ENCODE measurements at places on chromosomes 4 and X. TPM values are rescaled to one million over a fixed set of nuclear protein-coding genes. Genes with fewer than 3 reads are reported as not detected.

The PCYT1B gene
- 6.3 TPM for total RNA-seq

The PFKFB1 gene
- total RNA-seq: not detected

The ARX gene
- not detected for total RNA-seq

The GAGE1 gene
- total RNA-seq: not detected

The PNMA5 gene
- not detected for total RNA-seq

The SPP1 gene
- 217 TPM for total RNA-seq

The HSD17B11 gene
- 32.8 TPM for total RNA-seq

The RPS6KA6 gene
- 8.5 TPM for total RNA-seq

The RHOH gene
- total RNA-seq: not detected

The ATP11C gene
- total RNA-seq: 20.1 TPM

DNA sequence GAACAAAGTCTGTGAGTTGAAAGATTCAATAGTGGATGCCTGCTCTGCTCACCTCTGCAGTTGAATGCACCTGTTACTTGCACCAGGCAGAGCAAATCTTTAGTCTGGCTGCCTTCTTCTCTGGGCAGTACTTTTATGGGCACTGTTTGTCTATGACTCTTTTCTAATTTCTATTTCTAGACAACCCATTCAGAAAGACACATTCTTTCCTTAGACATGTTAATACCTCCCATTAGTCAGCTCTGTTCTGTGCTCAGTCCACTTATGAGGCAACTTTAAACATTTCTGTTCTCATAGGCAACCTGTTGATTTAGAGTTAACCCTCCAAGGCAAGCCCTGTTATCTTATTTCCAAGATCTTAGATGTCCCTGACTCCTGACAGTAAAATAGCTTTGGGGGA, 108.9 kb downstream of the SYNPO2 start:
- peak; percentile 25 for DNase-seq

DNA sequence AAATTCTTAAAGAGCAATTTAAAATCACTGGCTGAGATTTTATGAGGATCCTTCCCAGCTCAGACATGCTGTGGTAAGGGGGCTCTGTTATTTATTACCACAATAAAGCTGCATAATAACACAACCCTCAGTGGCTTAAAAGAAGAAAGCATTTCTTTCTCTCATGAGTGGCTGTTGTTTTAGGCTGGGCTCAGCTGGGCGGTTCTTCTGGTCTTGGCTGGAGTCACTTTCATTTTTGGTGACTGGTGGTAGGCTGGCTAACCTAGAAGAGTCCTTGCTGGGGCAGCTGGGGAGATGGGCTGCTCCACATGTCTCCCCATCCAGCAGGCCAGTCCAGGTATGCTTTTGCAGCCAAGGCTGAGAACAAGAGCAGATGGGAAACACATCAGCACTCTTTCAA, 113.0 kb upstream of the MSX1 start:
- DNase-seq: no peak

DNA sequence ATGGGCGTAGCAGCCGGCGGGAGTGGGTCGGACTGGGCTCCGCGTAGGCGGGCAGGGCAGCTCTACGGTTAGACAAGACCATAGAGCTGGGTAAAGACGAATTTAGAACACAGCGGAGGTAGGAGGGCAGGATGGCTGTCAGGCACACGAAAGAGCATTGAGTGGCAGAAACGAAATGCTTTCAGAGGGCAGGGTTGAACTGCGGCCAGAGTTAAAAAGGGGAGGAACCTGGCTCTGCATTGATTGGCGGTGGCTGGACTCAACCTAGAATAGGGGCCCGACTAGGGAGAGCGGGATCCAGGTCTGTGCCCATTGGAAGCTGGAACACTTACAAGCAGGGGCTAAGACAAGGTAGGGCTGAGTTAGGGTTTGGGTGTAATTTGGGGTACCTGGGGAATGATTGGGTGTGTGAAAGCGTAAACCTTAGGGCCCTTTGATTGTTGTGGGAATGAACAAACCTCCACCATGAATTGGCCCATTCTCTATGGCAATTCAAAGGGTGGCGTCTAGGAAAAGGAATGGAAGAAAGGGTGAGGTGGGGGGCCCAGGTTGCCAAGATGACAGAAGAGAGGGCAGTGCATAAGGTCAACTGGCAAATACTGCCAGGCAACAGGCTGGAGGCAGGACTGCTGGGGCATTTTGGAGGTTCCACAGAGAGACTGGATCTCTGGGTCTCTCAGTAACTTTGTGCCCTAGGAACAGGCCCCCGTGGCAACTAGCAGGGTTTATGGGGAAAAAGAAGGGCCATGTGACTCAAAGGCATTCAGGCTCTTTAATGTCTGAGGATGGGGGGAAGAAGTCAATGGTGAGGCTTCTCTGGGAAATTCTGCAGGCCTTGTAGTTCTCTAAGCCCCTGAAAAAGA, 911 bp upstream of the ELK1 start:
- DNase-seq: no peak

DNA sequence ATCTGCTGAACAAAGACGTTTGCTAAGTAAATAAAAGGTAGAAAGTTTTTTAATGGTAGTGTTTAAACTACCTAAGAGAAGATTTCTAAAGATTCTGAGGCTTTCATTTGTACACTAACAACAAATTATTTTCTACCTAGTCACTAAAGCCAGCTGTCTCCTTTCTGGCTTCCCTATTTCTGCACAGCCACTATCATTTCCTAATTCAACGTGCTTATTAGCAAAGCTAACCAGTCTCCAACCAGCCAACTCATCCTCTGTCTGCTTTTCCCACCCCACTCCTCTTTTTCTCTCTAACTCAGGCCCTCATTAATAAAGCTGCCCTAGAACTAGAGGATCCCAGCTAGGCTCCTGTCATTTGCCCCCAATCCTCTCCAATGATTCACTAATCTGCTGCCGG, 118.2 kb downstream of the ZNF827 start:
- no peak for DNase-seq

GRCh38 chr4:85607624-85608023, 132.7 kb downstream of the ARHGAP24 start:
- no peak for DNase-seq

DNA sequence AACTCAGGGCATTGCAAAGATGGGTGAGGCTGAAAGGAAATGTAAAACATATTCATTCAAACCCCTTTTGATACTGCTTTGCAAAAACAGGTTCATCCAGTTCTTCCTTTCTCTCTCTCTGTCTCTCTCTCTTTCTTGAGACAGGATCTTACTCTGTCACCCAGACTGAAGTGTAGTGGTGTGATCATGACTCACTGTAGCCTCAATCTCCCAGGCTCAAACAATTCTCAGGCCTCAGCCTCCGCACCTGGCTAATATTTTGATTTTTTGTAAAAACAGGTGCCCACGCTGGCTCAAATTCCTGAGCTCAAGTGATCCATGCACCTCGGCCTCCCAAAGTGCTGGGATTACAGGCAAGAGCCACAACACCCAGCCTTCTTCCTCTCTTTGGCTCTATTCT, 15.6 kb upstream of the DCHS2 start:
- DNase-seq: no peak

DNA sequence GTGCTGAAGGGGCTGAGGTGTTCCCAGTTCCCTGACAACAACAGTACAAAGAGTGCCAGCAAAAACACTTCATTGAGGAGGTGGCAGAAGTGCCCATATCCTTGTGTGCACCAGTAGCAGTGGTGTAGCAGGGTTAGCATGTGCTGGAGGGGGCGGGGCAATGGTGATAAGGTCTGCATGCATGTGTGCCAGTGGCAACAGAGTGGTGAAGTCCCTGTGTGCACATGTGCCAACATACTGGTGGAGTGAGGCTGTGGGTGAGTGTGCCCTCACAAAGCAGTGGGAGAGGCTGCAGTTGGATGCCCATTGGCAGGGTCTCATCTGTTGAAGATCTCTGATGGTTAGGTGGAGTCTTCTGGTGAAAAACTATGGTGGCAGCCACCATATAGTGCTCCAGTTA, 994.6 kb downstream of the PCDH19 start:
- no peak for DNase-seq

GRCh38 chr4:21792736-21793135, 155.8 kb downstream of the KCNIP4 start:
- DNase-seq: no peak

DNA sequence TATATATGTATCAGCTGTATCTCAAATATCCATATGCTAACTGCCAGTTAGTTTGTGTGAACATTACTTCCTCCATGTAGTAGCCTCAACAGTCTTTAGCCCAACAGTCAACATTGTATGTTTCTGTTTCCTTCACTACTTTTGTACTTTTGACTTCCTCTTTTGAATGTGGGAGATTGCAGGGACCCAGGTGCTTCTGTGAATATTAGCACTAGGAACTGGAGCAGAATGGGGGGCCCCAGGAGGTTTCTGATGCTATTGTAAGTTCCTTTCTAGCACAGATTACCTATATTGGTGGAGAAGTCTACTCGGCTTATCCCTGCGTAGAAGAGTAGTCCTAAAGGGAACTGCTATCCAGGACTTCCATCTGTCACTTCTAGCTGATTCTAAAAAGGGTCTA, 2.3 kb downstream of the PLAC8 start:
- no peak for DNase-seq

- DNase-seq: no peak
Observed at GRCh38 chr4:133968174-133968573, 233.4 kb downstream of the PABPC4L start.

DNA sequence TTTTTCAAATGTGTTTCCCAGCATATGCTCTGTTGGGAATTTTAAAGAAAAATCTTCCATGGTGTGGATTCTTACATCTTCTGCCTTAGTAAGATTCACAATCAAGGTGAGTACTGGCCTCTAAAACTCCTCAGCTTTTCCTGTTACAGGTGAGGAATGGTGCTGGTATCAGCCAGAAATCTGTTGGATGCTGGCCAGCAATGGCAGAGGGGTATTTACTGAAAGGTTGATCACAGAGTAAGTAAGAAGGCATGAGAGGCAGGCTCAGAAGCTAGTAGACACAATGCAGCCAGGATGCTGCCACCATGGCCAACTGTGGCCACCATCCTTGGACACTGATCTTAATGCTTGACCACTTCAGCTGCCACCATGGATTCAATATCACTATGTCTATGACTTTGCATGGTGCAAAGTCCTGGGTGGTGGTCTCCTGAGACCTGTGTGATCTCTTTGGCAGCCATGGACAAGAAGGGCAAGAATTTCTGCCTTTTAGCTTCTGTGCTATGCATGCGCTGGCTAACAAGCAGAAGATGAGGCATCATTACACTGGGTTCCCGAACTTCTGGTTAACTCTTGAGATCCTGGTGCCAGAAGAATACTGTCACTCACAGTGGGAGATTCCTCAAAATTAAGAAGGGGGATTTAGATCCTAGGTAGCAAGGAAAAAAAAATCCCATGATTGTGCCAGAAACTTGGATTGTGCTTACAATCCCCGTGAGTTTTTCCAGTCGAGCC, 60.2 kb downstream of the CHRNA9 start:
- DNase-seq: no peak

GRCh38 chr4:61489927-61490326, 289.8 kb downstream of the ADGRL3 start:
- no peak for DNase-seq

- no peak for DNase-seq
Observed at GRCh38 chr4:98055800-98056501, 87.3 kb downstream of the STPG2 start.

DNA sequence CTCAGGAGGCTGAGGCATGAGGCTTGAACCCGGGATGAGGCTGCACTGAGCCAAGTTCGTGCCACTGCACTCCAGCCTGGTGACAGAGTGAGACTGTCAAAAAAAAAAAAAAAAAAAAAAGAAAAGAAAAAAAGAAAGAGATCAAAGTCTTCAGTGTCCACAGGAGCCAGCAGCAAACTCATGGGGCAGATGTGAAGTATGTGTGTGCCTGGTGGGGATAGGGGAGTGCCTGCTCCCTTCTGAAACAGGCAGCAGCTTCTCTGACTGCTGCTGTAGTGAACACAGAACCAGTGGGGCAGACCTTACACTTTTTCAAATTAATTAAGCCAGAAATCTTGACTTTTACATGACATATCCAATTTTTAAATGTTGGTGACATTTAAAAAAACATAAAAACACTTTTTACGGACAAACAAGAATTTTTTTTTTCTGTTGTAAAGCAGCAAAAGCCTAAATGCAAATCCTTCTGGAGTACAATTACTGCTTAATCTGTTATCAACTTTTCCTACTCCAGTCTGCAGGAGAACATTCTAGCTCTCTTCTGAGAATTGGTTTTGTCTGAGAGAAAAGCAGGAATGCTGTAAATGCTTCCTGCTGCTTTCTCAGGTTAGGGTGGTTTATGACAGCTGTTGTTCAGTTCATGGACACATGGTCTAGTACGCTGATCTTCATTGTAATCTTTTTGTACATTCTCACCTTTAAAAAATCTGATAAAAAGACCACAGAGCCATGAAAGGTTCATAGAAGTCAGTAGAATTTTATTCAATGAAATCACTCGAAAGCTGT, 311.1 kb downstream of the CAMK2D start:
- no peak for DNase-seq

DNA sequence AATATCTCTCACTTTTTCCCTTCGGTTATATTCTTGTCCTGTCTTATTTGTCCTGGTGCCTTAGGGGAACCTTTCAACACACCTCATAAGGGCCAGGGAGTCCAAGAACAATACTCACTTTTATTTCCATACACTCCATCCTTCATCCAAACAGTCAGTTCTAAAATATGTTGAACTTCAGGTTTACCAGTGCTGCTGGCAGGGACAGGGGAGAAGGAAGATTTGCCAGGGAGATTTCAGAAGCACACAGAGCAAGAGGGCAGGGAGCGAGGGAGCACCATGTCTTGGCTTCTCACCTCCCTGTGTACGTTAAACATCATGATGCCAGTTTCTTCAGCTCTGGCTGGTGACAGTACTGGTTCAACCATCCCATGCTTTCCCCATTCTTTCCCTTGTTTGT, 631.1 kb upstream of the FAT1 start:
- no peak for DNase-seq

GRCh38 chrX:3268829-3269228, 77.6 kb downstream of the MXRA5 start:
- DNase-seq: peak; percentile 52

- DNase-seq: no peak
Observed at GRCh38 chr4:82741188-82741587, 57.4 kb downstream of the SCD5 start.

- no peak for DNase-seq
Observed at GRCh38 chr4:69026974-69027373, 69.3 kb upstream of the UGT2B7 start.

DNA sequence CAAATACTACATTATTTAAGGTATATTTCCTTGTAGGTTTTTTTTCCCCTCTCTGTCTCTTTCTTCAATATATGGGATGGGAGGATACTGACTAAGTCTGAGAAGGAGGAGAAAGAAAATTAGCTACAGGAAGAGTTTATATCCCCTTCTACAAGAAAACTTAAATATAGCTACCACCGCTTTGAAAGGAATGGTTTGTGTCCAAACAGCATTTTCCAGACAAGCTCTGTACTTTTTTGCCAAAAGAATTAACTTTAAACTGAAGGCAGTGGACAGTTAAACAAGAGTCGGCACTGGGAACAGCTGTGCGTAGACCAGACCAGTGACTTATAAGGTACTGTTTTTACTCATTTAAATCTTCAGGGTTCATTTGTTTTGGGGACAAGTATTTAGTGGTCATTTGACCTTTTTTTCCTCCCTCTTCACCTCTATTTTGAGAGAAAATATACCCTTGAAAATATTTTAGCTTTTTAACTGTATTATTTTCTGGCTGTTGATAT, 303.7 kb downstream of the ARHGAP24 start:
- no peak for DNase-seq

GRCh38 chr4:3263876-3264193, 14.9 kb downstream of the MSANTD1 start:
- no peak for DNase-seq

- no peak for DNase-seq
Observed at GRCh38 chrX:118740276-118740889, 13.0 kb downstream of the IL13RA1 start.
